ENCODE measurements at places on chromosomes 6 and 20. TPM values are rescaled to one million over a fixed set of nuclear protein-coding genes. Genes with fewer than 3 reads are reported as not detected.

- DNase-seq: no peak
Measured at GRCh38 chr6:43416935-43417334, 10.4 kb upstream of the ABCC10 start.

- no peak for DNase-seq
Measured at GRCh38 chr6:101477436-101477835, 83.9 kb downstream of the GRIK2 start.

GRCh38 chr6:159572439-159573110 lies 120.5 kb downstream of the SOD2 start:
- no peak for DNase-seq

DNA sequence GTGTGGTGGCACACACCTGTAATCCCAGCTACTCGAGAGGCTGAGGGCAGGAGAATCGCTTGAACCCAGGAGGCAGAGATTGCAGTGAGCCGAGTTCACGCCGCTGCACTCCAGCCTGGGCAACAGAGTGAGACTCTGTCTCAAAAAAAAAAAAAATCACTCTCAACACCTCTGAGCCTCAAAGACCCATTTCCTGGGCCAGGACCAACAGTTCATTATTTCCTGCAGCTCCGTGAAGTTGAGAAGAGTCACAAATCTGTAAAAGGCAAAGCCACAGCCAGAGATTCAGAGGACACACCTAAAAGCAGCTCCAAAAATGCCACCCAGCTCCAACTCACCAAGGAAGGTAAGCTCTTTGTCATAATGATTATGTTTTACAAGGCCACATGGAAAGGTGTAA lies 15.2 kb upstream of the NOP56 start:
- no peak for DNase-seq

GRCh38 chr6:42428326-42429041 lies 23.2 kb downstream of the TRERF1 start:
- DNase-seq: no peak

DNA sequence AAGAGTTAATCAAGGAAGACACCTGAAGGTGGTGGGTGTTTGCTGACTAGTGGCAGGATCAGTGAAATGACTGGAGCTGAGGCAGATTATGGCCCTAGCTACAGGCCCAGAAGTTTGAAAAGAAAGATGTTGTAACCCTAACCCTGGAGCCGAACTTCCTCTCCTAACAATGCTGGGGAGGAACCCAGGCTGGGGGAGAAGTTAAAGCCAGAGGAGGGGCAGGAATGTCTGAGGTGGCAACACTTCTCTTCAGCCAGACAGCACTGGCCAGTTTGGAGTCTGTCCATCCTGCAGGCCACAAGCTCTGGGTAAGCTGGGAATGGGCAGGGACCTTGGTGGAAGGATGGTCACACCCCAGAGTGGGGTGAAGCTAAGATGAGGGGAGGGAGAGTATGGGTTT lies at the start of gene LST1:
Gene LST1, plus strand, starts transcription at position 270 of the 400 bp plus-strand sequence. CDS start 1,023 bp downstream, outside the sequence.
- DNase-seq: no peak

GRCh38 chr6:23518294-23518693 lies 607.7 kb upstream of the NRSN1 start:
- DNase-seq: no peak

- no peak for DNase-seq
Measured at GRCh38 chr20:62201173-62202082, 18.6 kb downstream of the MTG2 start.

- DNase-seq: no peak
Measured at GRCh38 chr6:136533487-136533886, 16.7 kb downstream of the MAP7 start.

GRCh38 chr6:28643017-28643740 lies 117.5 kb downstream of the GPX5 start:
- DNase-seq: peak; percentile 69

- no peak for DNase-seq
Measured at GRCh38 chr20:44447827-44448419, 27.8 kb upstream of the TTPAL start.

DNA sequence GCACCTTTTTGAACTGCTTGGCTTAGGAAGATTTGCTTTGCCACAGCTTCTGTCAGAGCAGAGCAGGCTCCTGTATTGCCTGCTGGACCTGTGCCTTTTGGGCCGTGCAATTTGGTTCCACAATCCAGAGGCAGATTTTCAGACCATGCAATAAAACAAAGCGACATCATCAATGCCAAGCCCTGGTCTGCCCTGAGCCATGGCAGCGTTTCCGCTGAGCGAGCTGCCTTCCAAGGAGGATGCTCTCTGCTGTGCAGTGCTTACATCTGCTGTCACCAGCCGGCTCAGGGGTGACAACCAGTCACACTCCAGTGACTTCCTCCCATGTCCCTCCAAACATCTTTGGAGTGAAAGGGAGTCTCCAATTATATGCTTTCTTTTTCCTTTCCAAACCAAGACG lies 282.2 kb downstream of the CDH26 start:
- DNase-seq: no peak

DNA sequence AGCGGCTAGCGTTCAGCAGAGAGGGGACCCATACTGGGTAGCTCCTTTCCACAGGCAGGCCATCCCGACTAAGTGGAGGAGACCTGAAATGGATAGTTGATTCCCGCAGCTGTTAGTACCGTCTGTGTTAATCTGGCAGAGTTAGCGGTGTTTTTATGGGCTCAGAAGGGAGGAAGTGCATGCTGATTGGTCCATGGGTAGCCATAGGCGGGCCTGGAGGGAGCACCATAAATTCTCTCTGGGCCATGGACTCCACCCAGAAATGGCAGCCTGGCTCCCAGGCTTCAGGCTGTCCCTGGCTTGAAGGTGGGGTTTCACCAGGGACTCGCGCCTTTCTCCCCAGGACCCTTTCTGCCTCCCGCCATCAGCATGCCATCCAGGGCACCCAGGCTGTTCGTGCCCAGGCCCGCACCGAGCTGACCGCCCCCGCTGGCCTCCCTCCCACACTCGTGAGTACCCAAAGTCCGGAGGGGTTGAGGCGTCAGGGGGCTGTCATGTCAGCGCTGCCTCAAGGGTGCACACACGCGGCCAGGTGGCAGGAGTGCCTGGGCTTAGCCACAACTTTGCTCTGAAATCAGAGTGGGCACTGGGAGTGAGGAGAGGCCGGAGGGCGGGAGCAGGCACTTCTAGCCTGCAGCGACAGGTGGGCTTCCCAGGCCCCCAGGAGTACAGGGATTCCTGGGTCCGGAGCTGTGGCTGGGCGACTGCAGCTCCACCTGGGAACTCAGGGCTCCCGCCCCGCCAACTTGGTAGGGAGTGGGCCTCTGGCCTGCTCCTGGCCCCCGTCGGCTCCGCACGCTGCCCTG lies 694.3 kb upstream of the FLRT3 start:
- no peak for DNase-seq

GRCh38 chr6:15337582-15337981 lies 91.7 kb downstream of the JARID2 start:
- DNase-seq: no peak

GRCh38 chr6:167129159-167129558 lies 6.3 kb downstream of the CCR6 start:
- no peak for DNase-seq

DNA sequence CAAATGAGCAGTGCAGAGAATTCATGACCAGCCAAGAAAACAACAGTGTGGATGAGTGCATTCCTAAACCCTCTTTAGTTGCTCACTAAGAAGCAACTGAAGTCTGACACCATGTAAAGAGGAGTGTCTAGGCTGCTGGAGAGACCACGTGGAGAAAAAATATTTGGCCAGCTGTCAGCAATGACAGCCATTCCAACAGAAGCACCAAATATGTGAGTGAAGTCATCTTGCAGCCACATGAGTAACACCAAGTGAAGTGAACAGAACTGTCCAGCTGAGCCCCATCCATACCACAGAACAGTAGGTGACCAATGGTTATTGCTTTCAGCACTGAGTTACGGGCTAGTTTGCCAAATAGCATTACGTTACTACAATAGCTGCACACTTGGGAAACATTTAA lies 89.4 kb downstream of the TBXT start:
- no peak for DNase-seq

GRCh38 chr20:8656335-8656734 lies 412.6 kb upstream of the PLCB4 start:
- DNase-seq: peak; percentile 5

DNA sequence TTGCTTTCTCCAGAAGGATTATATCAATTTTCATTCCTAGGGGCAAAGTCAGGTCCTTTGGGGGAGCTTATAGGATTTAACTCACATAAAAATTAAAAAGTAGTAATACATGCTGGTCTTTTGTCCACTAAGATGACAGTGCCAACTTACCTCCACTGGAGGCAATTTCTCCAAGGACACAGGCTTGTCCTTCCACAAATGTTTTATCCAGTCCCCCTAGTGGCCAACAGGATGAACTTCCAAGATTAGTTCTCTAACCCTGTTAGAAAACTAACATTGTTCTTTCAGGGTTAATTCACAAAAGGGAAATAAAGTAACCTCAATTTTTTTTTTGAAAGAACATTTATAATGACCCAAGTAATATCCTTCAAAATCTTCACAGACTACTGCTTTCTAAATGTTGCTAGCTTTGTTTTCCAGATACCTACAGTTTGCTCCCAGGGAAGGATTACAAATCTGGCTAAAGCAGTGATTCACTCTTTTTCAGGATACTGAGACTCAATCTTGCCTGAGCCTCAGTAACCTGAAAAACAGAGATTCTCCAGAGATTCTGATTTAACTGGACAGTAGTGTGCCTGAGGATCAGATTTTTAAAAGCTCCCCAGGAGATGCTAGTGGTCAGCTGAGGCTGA lies 31.7 kb upstream of the UBR2 start:
- peak; percentile 52 for DNase-seq

DNA sequence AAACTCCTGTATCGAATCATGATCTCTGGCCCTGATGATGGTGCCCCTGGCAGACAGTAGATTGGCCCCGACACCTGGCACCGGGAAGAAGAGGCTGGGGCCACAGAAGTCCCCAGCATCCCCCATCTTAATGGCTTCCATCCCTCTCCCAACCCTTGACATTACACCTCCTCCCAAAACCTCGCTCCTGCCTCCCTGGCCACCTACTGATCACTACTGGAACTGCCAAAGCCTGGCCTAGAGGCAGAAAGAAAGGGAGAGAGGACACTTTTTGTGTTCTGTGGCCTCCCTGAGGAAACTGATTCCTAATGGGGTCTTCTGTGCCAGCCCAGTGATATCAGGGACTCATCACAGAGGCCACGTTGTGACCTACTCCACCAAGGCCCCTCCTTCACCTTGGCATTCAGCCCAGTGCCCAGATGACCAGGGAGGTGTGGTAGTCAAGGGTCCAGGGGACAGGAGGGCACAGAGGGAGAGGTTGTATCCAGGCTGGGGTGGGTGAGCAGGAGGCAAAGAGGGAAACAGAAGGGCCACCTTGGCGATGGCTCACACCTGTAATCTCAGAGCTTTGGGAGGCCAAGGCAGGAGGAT lies 6.1 kb downstream of the C20orf173 start:
- peak; percentile 12 for DNase-seq

DNA sequence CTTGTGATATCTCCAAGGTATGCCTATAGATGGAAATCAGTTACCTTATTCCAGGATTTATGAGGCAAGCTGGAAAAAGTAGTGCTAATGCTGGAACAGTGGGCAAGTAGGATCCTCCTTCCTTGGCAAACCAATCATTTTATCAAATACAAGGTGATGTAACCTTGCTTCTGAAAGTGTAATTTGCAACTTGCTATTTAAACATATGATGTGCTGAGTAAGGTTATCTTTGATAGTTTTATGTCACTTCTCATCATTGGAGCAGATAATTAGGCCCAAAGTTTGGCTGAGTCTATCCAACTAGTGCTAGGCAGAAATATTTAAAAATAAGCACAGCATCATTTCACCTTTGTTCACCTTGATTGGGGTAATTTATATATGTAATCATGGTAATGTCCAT lies 3.4 kb upstream of the SHPRH start:
- no peak for DNase-seq

- no peak for DNase-seq
Measured at GRCh38 chr6:2821554-2821953, 20.1 kb downstream of the SERPINB1 start.

The PLA2G7 gene
- total RNA-seq: not detected

The SNX9 gene
- total RNA-seq: 26.6 TPM

The OPRM1 gene
- not detected for total RNA-seq

The BTN1A1 gene
- not detected for total RNA-seq

The KHDC1L gene
- not detected for total RNA-seq

The CCR6 gene
- total RNA-seq: not detected

The KIAA1755 gene
- total RNA-seq: not detected

The ZNF334 gene
- total RNA-seq: 1.6 TPM

The IMPG1 gene
- total RNA-seq: not detected

The MCCD1 gene
- not detected for total RNA-seq

The SMOC2 gene
- total RNA-seq: 0.90 TPM

The SNAP25 gene
- total RNA-seq: not detected

The OPRL1 gene
- total RNA-seq: under 0.01 TPM

The PIGT gene
- total RNA-seq: 20.1 TPM

The TNF gene
- not detected for total RNA-seq

The NELFE gene
- total RNA-seq: 163 TPM

The SEMG1 gene
- total RNA-seq: not detected

All from bronchial epithelial cell (primary cell).